GM19239 (cell line): ENCODE measurements at places on chromosomes 16 and 17.

- no peak for DNase-seq
Measured at GRCh38 chr16:85674828-85675227, 13.9 kb downstream of the GINS2 start.

- no peak for DNase-seq
Measured at GRCh38 chr17:32285746-32286517, 20.3 kb downstream of the RHBDL3 start.

- no peak for DNase-seq
Measured at GRCh38 chr16:75114946-75115825, 1.4 kb downstream of the LDHD start.

- DNase-seq: no peak
Measured at GRCh38 chr16:88613911-88614817, 24.2 kb upstream of the IL17C start.

- DNase-seq: no peak
Measured at GRCh38 chr16:3520841-3521240, 20.0 kb downstream of the CLUAP1 start.

DNA sequence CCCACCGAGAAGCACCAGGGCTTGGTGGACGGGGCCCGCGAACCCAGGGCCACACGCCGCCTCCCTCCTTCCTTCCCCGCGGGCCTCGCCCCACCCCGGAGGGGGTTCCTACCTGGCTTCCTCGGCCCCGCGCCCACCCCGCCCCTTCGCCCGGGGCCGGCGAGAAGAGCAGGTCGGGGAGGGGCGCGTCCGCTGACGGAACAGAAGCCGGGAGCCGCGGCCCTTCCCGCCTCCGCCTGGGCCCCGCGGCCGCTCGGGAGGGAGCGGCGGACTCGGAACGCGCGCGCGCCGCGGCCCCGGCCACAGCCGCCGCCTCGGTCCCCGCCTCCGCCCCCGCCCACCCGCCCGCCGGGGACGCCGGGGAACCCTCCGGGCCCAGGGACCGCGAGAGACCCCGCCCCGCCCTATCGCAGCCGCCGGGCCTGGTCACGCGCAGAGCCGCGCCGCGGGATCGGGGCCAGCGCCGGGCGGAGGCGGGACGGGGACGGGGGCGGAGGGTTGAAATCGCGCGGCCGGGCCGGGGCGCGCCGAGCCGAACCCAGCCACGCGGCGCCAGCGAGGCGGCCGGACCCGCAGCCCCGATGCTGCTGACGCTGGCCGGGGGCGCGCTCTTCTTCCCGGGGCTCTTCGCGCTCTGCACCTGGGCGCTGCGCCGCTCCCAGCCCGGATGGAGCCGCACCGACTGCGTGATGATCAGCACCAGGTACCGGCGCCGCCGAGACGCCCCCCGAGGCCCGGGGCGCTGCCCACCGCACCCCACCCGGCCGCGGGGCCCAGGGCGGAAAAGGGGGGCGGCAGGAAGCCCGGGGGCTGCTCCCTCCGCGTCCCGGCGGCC is at the start of gene TLCD3A:
Gene TLCD3A (plus strand): TSS at position 530 of the 835 bp plus-strand sequence. CDS start 52 bp downstream, at position 582.
- peak; percentile 68 for DNase-seq

GRCh38 chr17:12729086-12729485 is 60.2 kb upstream of the ARHGAP44 start:
- no peak for DNase-seq

- no peak for DNase-seq
Measured at GRCh38 chr16:27806388-27806787, 256.4 kb downstream of the KATNIP start.

GRCh38 chr16:31301708-31302400 is 42.1 kb downstream of the ITGAM start:
- no peak for DNase-seq

DNA sequence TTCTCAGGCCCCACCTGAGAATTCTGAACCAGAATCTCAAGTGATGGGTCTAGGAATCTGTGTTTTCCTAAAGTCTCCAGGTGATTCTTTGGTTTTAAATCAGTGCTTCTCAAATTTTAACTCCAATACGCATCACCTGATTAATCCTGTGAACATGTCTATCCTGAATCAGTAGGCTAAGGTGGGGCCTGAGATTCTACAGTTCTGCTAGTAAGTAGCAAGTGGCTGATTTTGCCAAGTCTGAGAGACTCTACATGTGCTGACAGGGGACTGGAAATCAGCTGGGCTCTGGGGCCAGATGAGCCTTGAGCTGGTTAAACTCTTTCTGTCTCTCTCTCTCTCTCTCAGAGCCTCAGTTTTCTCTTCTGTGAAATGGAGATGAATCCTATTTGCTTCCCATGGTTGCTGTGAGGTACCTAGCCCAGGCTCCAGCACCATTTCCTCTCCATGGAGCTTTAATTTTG is 9.0 kb downstream of the CCR7 start:
- no peak for DNase-seq

DNA sequence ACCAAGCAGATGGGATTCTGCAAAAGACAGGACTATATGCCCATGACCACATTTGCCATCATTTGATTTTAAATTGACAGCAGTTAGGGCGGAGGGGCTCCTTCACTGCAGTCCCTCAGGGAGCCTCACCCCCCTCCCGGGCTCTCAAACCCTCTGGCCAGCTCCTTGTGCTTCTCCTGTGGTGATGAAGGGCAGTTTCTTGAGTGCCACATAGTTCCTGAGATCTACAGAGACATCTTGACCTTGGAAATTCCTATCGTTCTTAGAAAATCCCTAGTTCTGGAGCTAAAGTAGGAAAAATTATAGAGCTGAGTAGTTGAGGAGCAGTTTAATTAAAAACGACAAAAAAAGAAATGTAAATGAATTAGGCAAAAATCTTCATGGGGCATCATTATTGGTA is 231.5 kb downstream of the CCDC182 start:
- no peak for DNase-seq

DNA sequence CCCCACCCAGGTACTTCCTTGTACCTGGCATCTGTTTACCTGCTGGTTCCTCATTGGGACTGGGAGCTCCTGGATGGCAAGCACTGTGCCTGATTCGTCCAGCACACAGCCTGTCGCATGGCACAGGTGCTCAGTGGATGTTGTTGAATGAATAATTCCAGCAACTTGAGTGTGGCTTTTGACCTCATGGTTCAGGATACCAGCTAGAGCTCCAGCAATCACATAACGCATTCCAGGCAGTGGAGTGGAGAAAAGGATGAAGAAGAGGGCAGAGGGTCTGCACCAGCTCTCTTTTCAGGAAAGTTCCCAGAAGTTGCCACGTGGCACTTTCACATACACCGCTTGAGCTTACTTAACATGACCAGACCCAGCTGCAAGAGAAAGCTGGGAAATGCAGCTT is 1.3 kb upstream of the CAMKK1 start:
- DNase-seq: no peak

DNA sequence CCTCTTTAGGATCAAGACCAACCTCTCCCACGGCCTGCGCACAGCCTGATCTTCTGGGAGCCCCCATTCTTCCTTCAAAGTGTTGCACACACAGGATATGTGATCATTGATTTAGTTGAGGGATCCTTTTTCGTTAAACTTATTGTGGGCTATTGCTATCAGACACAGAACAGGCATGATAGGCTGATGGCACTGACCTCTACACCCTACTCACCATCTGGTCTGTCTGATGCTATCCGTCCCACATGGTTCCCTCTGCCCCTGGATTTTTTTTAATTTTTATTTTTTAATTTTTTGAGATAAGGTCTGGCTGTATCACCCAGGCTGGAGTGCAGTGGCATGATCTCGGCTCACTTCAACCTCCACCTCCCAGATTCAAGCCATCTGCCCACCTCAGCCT is 19.2 kb upstream of the LITAF start:
- DNase-seq: no peak

GRCh38 chr17:76498876-76499251 is 2.4 kb downstream of the RHBDF2 start:
- peak; percentile 57 for DNase-seq

GRCh38 chr16:48158296-48158695 is 2.5 kb upstream of the ABCC12 start:
- DNase-seq: no peak

DNA sequence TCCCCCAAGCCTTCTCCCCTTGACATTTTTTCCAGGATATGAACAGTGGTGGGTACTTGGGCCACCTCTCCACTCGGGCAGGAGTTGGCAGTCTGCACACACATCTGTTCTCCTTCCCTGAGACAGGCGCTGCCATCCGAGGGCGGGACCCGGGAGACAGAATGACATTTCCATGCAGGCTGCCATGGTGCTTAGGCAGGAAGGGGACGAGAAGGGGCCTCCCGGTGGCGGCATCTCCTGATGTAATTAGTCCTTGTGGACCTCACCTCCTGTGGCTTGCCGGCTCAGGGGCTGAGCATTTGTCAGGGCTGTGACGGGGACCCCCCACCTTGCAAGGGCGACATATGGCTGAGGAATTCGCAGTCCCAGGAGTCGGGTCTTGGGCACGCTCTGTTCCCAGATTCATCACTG is 197.2 kb downstream of the FOXL1 start:
- DNase-seq: no peak

GRCh38 chr16:73140929-73141328 is 93.0 kb upstream of the ZFHX3 start:
- DNase-seq: no peak

- no peak for DNase-seq
Measured at GRCh38 chr16:754656-755055, 5.9 kb upstream of the MSLN start.

DNA sequence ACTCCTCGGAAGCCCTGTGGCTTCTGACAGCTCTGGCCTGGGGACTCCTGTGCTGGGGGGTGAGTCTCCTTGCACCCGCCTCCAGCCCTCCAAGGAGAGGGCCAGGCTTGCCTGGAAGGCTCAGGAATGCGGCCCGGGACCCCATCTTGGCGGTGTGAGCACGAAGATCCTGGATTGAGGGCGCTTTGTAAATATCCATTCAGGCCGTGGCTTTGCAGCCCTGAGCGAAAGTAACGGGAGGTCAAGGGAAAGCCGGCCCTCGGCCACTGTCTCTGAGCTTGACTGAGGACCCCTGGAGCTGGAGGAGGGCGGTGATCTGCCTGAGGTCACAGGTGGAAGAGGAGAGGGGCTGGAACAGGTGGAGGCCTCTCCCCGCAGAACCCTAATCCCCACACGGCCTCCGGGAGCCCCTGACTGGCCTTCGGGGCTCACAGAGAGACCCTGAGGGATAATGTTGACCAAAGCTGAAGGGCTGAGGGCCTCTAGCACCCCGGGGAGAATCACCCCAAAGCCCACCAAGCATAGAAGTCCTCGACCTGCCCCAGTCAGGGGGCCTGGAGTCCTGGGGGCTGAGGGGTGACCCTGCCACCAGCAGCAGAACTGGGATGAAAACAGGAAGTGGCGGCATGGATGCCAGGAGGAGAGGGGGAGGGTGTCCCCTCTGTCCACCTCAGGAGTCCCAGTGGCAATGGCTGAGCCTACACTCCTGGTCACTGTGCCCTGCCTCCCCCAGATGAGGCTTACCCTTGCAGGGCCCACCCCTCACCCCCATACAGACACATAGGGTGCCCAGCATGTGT is 8.3 kb upstream of the RASD1 start:
- DNase-seq: no peak

- no peak for DNase-seq
Measured at GRCh38 chr17:70752966-70753467, 583.7 kb downstream of the KCNJ2 start.

DNA sequence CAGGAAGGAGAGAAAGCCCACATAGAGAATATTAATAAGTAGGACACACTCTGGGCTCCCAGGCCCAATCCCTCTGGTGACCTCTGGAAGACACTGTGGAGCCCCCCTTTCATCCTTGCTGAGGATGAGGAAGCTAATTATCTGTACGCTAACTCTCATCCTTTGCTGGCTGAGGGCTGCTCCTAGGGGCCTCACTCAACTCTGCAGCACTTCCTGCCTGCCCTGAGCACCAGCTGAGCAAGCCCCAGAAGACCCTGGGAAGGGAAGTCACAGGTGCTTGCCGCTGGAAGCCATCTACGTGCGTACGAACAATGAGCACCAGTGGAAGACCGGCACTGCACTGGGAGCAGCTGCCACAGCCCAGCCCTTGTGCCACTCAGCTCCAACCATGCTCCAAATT is 145.8 kb upstream of the CDH5 start:
- no peak for DNase-seq

DNA sequence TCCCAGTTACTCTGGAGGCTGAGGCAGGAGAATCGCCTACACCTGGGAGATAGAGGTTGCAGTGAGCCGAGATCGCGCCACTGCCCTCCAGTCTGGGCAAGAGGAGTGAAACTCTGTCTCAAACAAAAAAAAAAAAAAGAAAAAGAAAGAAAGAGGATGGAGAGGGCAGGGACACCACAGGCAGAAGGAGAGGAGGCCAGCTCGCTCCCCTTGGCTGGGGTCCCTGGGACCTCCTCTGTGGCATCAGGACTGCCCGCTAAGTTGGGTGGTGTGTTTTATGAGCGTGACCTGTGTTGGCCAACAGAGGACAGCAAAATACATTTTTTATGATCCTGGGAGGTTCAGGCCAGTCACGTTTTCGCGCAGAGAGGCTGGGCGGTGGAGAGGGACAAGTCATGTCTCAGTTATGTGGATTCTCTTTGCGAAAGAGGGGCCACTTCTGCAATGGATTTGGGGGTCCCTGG is 229.6 kb downstream of the MRTFB start:
- peak; percentile 65 for DNase-seq

DNA sequence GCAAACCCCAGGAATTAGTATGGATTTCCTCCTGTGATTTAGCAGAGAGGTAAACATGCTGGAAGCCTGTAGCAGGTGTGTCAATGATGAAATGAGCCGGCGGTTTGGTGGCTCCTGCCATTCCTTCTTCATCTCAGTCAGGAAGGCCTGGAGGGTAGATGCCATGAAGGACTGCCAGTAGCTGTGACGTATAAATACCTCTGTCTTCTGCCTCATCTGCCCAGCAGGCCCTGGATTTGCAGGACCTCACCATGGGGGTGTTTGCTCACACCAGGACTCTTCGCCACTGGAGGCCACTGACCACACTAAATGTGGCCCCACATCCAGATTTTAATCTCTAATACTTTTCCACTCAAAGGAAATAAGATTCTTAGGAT is 16.1 kb upstream of the SLC4A1 start:
- no peak for DNase-seq

DNA sequence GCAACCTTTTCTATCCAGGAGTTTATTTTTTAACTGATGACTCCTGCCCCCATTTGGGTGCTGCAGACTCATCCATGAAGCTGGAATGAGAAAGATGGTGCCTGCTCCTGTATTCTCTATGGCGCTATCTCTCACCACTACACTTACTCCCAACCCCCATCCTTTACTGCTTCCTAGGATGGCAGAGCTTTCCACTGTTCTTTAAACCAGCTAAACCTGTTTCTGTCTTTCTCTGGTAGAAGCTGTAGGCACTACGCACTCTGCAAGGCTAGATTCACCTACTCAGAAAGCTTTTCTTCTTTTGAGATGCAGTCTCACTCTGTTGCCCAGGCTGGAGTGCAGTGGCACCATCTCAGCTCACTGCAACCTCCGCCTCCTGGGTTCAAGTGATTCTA is 47.0 kb downstream of the ADAMTS18 start:
- DNase-seq: no peak

GRCh38 chr17:4208238-4208637 is 55.5 kb downstream of the ANKFY1 start:
- DNase-seq: no peak

GRCh38 chr16:4937782-4938682 is 1.1 kb upstream of the PPL start:
- DNase-seq: no peak

DNA sequence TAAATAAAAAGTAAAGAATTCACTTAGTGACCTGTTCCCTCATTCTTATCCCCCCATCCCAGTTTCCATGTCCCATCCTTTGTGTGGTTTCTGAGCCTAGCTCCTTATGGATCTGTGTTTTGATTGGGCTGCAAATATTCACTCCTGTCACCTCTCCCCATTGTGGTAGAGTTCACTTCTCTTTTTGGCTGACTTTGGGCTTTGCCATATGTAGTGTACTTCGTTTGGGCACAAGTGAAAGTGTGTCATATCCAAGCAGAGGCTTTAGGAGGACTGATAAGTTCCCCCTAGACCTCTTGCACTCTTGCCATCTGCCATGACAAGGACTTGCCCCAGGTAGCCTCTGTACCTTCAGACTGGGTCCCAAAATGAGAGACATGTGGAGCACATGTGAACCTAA is 13.0 kb upstream of the DHRS7B start:
- DNase-seq: no peak
